Thymus (tissue), 14 donors: ENCODE measurements at places on chromosomes 12 and 14.

- H3K27ac ChIP-seq: no peak overlapping the region
- no peak for DNase-seq
- H3K27me3 ChIP-seq: no peaks in the 10 kb centered on the region
- H3K36me3 ChIP-seq: peaks cover 11% of the 10 kb centered on the region
- H3K4me1 ChIP-seq: no peaks in the 10 kb centered on the region
- no peak overlapping the region for H3K4me3 ChIP-seq
Measured at GRCh38 chr12:104615048-104615561, 158.4 kb downstream of the CHST11 start.

- no peaks in the 10 kb centered on the region for H3K4me1 ChIP-seq
Measured at GRCh38 chr12:49689237-49689636, 18.0 kb downstream of the FMNL3 start.

DNA sequence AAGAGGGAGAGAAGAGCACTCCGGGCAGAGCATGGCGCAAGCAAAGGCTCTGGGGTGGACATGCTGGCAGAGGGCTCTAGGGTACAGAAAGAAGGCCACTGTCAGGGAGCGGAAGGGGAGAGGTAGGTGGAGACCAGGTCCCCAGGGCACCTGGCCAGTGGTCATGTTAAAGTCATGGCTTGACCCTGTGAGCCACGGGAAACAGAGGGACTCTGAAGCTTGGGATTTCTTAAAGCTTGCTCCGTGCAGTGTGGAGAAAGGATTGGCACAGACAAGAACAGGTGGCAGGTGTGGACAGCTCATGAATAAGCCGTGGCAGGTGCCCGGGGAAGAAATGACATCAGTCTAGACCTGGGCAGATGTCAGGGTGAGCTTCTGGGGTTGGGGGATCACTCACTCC is 413.8 kb downstream of the BCL11B start:
- DNase-seq: no peak
- H3K36me3 ChIP-seq: no peaks in the 10 kb centered on the region
- no peaks in the 10 kb centered on the region for H3K4me1 ChIP-seq
- H3K27ac ChIP-seq: no peak overlapping the region
- H3K4me3 ChIP-seq: no peak overlapping the region

DNA sequence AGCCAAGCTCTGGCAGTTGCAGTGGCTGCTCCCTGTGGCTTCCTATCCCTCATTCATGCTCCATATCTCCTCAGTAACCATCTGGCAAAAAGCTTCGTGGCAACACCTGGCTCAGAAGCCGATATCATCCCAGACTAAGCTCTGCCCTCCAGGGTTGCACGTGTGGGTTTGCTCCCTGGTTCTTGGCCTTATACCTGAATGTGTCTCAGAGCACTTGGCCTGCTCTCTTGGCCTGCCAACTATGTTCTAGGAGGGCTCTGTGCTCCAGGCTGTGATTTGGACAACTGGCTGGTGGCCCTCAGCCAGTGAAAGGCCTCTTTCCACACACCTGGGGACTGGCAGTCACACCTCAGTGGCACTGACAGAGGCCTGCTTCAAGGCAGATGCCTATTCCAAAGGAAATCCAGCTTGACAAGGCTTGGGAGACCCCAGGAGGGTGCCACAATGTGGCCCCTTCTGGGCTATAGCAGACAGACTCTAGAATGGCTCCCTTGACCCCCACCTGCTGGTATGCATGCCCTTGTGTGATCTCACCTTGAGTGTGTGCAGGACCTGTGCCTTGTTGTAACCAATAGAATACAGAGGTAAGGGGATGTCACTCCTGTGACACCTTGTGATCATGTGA is 10.5 kb downstream of the PLD4 start:
- no peak overlapping the region for H3K27ac ChIP-seq
- no peaks in the 10 kb centered on the region for H3K36me3 ChIP-seq
- H3K27me3 ChIP-seq: no peaks in the 10 kb centered on the region
- DNase-seq: no peak

DNA sequence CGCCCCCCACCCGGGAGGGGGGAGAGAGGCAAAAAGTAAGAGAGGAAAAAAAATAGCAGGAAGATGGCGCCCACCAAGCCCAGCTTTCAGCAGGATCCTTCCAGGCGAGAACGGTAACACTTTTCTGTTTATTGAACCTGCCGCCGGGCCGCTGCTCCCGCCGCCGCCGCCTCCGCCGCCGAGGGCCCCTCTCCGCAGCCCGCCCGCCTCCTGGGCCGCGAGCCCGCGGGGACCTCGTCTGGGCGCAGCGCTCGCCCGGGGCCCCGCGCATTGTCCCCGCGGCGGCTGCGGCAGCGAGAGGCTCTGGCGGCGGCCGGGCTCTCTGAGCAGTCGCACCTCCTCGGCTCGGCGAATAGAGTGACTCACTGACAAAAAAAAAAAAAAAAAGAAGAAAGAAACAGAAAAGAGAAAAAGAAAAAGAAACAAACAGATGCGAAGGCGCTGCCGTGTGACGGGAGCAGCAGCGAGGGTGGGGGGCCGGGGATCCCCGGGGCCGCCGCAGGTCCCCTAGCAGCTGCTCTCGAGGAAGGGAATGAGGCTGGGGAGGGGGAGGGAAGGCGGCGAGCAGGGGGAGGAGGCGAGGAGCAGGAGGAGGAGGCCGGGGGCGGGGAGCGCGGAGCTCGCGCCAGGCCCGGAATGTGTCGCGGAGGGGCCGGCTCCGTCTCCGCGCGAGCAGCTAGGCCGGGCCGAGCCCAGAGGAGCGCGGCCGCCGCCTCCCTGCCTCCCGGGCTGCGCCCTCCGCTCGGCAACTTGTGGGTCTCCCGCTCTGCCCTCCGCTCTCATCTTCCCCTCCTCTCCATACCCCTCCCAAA is 781 bp downstream of the NPAS3 start:
- no peak overlapping the region for H3K27ac ChIP-seq
- no peak for DNase-seq
- no peaks in the 10 kb centered on the region for H3K4me1 ChIP-seq
- H3K4me3 ChIP-seq: peak overlapping the region; percentile 8

GRCh38 chr12:96361074-96361473 is 39.2 kb downstream of the CDK17 start:
- H3K4me3 ChIP-seq: no peak overlapping the region
- H3K4me1 ChIP-seq: no peaks in the 10 kb centered on the region
- H3K27ac ChIP-seq: no peak overlapping the region

GRCh38 chr14:67413806-67414769 is 2.1 kb upstream of the PLEK2 start:
- no peaks in the 10 kb centered on the region for H3K36me3 ChIP-seq
- peaks cover 11% of the 10 kb centered on the region for H3K27me3 ChIP-seq
- no peak overlapping the region for H3K27ac ChIP-seq
- no peak for DNase-seq
- peaks cover 11% of the 10 kb centered on the region for H3K4me1 ChIP-seq

DNA sequence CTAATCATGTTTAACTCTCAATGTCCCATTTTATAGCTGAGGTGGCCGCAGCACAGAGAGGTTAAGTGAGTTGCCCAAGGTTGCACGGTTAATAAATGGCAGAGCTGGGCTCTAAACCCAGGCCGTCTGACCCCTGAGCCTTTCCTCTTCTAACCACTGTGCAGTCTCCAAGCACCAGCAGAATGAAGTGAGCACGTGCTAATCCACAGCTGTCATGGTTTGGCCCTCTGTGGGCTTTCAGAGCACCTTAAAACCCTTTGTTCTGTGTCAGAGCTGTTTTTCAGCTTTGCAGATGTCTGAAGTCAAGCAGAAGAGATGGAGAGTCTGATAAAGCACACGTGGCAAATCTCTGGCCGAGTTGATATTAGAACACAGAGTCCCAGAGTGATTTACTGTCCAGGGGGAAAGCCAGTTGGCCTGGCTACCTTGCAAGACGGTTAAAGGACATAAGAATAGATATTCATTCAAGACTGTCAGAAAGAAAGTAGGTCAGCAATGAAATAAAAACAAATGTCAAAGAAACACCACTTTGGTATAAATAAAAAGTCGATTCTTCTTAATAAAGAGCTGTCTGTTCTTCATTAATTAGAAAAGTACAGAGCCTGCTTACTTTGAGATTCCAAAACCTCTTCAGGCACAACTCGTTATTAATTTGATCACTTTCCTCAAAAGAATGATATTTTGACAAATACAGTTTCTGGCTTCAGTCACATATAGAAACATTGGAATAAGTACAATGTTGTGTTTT is 107.3 kb downstream of the CRADD start:
- H3K27me3 ChIP-seq: no peaks in the 10 kb centered on the region
- no peak overlapping the region for H3K4me3 ChIP-seq
- H3K27ac ChIP-seq: peak overlapping the region; percentile 75
- peak; percentile 70 for DNase-seq
- peaks cover 25% of the 10 kb centered on the region for H3K4me1 ChIP-seq
- no peaks in the 10 kb centered on the region for H3K36me3 ChIP-seq

GRCh38 chr12:68746572-68747180 is 700 bp downstream of the SLC35E3 start:
- H3K4me1 ChIP-seq: peaks cover 6% of the 10 kb centered on the region
- H3K36me3 ChIP-seq: peaks cover 12% of the 10 kb centered on the region
- DNase-seq: peak; percentile 59
- H3K27ac ChIP-seq: peak overlapping the region; percentile 67
- peak overlapping the region; percentile 84 for H3K4me3 ChIP-seq

- H3K4me3 ChIP-seq: no peak overlapping the region
- H3K27ac ChIP-seq: no peak overlapping the region
- no peaks in the 10 kb centered on the region for H3K27me3 ChIP-seq
- H3K4me1 ChIP-seq: no peaks in the 10 kb centered on the region
Measured at GRCh38 chr14:48382961-48383360, 707.6 kb upstream of the MDGA2 start.

- DNase-seq: no peak
- H3K36me3 ChIP-seq: no peaks in the 10 kb centered on the region
- H3K4me3 ChIP-seq: no peak overlapping the region
- H3K27ac ChIP-seq: no peak overlapping the region
- H3K27me3 ChIP-seq: no peaks in the 10 kb centered on the region
Measured at GRCh38 chr14:79451601-79452000, 759.7 kb downstream of the DIO2 start.

GRCh38 chr14:102238131-102238530 is 66.8 kb downstream of the MOK start:
- DNase-seq: no peak
- H3K4me1 ChIP-seq: no peaks in the 10 kb centered on the region
- no peaks in the 10 kb centered on the region for H3K36me3 ChIP-seq
- H3K4me3 ChIP-seq: no peak overlapping the region
- no peaks in the 10 kb centered on the region for H3K27me3 ChIP-seq

GRCh38 chr14:53847881-53848280 is 108.7 kb downstream of the BMP4 start:
- no peak for DNase-seq
- H3K27me3 ChIP-seq: no peaks in the 10 kb centered on the region
- no peak overlapping the region for H3K4me3 ChIP-seq
- H3K4me1 ChIP-seq: no peaks in the 10 kb centered on the region

- no peak overlapping the region for H3K4me3 ChIP-seq
- H3K27ac ChIP-seq: no peak overlapping the region
- H3K27me3 ChIP-seq: no peaks in the 10 kb centered on the region
Measured at GRCh38 chr12:6974180-6974579, 3.5 kb downstream of the EMG1 start.

DNA sequence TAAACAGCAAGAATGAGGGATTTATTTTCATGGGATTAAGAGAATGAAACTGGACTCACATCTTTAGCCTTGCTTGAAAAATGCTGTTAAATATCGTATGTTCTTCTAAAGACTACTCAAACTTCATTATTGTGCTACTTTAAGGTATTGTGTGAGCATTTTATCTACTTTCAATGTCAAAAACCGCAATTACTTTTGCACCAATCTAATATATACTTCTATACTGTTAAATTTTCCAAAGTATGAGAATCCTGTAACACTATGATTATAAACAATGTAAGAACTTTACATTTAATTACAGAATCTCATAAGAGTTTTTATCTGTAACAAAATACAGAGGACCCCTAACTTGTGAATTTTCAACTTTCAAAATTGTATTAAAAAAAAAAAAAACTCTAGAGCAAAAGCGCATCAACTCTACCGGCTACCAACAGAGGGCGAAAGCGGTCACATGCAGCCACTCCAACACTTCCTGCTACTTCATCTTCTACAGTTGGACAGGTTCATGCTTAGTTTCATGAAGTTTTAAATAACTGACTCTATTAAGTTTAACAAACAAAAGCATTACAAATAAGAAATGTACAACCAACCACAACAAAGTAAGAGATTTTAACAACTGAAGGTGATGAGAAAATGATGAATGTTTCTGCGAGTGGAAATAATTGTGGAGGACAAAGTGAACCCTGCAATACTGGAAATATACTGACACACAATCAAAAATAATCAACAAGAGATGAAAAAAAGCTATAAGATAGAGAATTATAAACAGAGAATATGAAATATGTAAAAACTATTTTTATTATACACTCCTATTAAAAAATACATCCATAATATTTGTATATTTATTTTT is 210.9 kb downstream of the MED13L start:
- no peak overlapping the region for H3K4me3 ChIP-seq
- H3K27ac ChIP-seq: no peak overlapping the region
- no peaks in the 10 kb centered on the region for H3K36me3 ChIP-seq
- DNase-seq: peak; percentile 26
- no peaks in the 10 kb centered on the region for H3K4me1 ChIP-seq

DNA sequence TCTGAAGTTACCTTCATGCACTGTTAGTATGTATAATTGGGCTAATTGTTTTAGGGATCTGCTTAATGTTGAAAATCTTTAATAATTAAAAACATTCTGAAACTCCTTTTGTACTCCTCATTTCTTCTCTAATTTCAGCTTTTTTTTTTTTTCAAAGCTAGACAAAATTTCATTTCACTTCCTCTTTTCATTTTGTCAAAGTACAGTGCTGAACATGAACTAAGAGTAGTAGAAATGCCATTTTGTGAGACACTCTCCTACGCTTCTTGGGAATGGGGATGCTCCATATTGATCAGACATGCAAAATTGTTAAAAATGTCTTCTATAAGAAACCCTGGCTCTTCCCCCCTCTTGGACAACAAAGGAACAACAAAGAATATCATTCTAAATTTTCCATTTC is 1.7 kb downstream of the ABCD2 start:
- no peaks in the 10 kb centered on the region for H3K27me3 ChIP-seq
- H3K4me3 ChIP-seq: no peak overlapping the region
- no peak for DNase-seq

- peaks cover 59% of the 10 kb centered on the region for H3K4me1 ChIP-seq
- peak overlapping the region; percentile 80 for H3K4me3 ChIP-seq
- DNase-seq: peak; percentile 59
- peak overlapping the region; percentile 99 for H3K27ac ChIP-seq
- peaks cover 26% of the 10 kb centered on the region for H3K36me3 ChIP-seq
- no peaks in the 10 kb centered on the region for H3K27me3 ChIP-seq
Measured at GRCh38 chr12:124915239-124916236, 1.1 kb upstream of the UBC start.

- no peaks in the 10 kb centered on the region for H3K4me1 ChIP-seq
- no peak overlapping the region for H3K27ac ChIP-seq
- no peaks in the 10 kb centered on the region for H3K36me3 ChIP-seq
- no peak overlapping the region for H3K4me3 ChIP-seq
Measured at GRCh38 chr12:112514926-112515642, 96.3 kb downstream of the PTPN11 start.
